ENCODE measurements at places on chromosomes 7 and 10. TPM values are rescaled to one million over a fixed set of nuclear protein-coding genes. Genes with fewer than 3 reads are reported as not detected.

The TDRD1 gene
- 0.63 TPM for total RNA-seq

The GARIN1A gene
- 10.0 TPM for total RNA-seq

The CHRM2 gene
- 8.2 TPM for total RNA-seq

The CC2D2B gene
- 3.7 TPM for total RNA-seq

The SNX8 gene
- 36.8 TPM for total RNA-seq

The SEPTIN7 gene
- total RNA-seq: 1,012 TPM

The LRRC4 gene
- 133 TPM for total RNA-seq

The ACTL6B gene
- 57.4 TPM for total RNA-seq

The MYL7 gene
- not detected for total RNA-seq

The PGAM2 gene
- total RNA-seq: 11.5 TPM

The SEC61G gene
- 36.8 TPM for total RNA-seq

The MTERF1 gene
- total RNA-seq: 30.3 TPM

The HOXA11 gene
- total RNA-seq: not detected

The SFTPA1 gene
- not detected for total RNA-seq

The SLIT1 gene
- total RNA-seq: 67.5 TPM

The AHR gene
- 22.2 TPM for total RNA-seq

The CCZ1B gene
- 60.7 TPM for total RNA-seq

The CHAT gene
- not detected for total RNA-seq

The ABCC2 gene
- total RNA-seq: 2.1 TPM

The CALHM1 gene
- total RNA-seq: 3.2 TPM

The C7orf33 gene
- not detected for total RNA-seq

The NEURL1 gene
- total RNA-seq: 65.2 TPM

The NUTM2A gene
- total RNA-seq: 1.4 TPM

Data from dorsolateral prefrontal cortex (tissue), 122 donors.